Natural killer cell (primary cell): ENCODE measurements at places on chromosomes 3 and 15.

DNA sequence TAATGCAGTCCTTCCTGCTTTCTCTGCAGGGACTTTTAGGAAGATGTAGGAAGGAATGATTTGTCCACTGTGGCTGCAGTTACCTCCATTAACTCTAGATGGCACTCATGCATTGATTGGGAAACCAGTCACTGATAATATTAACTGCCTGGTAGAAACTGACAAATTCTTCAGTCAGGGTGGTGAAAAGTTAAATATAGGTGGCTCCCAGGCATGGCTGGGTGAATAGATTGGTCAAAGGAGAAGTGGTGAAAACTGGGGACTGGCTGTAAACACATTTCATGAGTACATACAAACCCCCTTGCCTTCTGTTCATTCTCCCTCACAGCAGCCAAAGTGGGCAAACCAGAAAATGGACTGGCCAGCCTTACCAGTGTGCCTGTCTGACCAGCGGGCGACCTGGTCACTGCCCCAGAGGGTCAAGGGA, 333.4 kb downstream of the THSD4 start:
- H3K36me3 ChIP-seq = no peaks in the 10 kb centered on the region
- no peaks in the 10 kb centered on the region for H3K4me1 ChIP-seq
- no peaks in the 10 kb centered on the region for H3K27me3 ChIP-seq
- no peak overlapping the region for H3K4me3 ChIP-seq

DNA sequence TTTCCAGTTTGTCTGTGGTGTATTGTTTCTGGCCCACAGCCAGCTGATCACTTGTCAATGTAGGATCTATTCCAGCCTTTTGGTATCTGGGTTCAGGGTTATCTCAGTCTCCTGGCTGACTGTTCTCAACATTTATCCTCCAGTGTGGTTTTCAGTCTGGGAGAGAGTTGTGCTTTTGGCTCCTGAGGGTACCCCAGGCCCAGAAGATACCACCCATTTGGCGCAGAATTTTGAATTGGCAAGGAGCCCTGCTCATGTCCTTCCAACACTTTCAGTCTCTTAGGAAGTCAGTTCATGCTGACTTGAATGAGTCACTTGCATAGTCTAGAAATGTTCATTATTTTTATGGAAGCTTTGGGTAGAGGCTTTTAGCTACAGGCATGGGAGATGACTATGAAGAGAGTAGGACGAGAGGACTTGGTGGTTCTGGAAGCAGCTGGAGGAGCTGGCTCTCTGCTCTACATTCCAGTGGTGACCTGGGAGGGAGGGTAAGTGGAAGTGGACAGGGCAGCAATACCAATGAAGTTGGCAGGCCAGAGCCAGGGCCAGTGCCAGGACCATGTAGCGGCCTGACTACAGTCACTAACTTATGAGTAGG, 7.2 kb downstream of the POLR2H start:
- DNase-seq = no peak
- H3K27me3 ChIP-seq = no peaks in the 10 kb centered on the region

DNA sequence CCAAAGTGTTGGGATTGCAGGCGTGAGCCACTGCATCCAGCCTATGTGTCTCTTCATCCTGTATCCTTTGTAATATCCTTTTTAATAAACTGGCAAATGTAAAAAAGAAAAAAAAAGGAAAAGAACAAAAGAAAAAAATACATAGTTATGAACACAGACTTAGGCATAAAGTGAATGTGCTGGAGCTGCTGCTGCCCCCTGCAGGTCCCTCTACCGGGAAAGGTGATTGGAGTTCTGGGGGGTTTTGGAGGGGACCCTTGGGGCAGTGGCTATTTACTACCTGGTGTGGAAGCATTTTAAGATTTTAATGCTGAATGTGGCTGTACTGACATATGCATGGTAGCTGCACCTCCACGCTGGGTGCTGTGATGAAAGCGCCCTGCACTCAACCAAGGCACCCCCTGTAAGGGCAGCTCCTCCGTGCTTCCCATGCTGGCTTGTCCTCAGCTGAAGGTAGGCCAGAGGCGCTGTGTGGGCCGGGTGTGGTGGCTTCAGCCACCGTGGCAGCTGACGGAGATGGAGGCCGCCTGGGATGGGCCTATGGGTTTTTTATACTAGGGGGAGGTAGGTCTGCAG, 49.9 kb downstream of the RPLP1 start:
- H3K27ac ChIP-seq = no peak overlapping the region
- H3K4me3 ChIP-seq = no peak overlapping the region
- H3K27me3 ChIP-seq = no peaks in the 10 kb centered on the region

DNA sequence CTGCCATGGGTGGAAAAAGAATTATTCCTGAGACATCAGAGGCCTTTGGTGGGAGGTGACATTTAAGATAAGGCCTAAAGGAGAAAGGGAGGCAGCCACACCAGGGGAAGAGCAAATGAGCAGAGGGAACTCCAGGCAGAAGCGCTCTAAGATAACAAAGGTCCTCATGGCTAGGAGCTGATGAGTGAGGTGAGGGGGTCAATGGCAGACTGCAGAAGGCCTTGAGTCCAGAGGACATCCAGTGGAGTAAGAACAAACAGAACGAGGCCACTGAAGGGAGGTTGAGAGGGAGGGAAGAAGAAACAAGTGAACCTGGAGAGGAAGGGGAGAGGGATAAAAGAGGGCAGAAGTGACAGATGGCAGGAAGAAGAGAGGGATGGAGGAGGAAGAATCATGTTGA, 97.3 kb downstream of the CTNNB1 start:
- no peaks in the 10 kb centered on the region for H3K36me3 ChIP-seq
- DNase-seq = no peak
- H3K4me1 ChIP-seq = no peaks in the 10 kb centered on the region
- no peaks in the 10 kb centered on the region for H3K27me3 ChIP-seq

GRCh38 chr3:44074181-44074580, 167.5 kb upstream of the TOPAZ1 start:
- no peak overlapping the region for H3K4me3 ChIP-seq
- no peaks in the 10 kb centered on the region for H3K36me3 ChIP-seq
- no peak for DNase-seq
- no peaks in the 10 kb centered on the region for H3K27me3 ChIP-seq
- H3K27ac ChIP-seq = no peak overlapping the region

- H3K36me3 ChIP-seq = no peaks in the 10 kb centered on the region
- no peak overlapping the region for H3K4me3 ChIP-seq
- peaks cover 53% of the 10 kb centered on the region for H3K4me1 ChIP-seq
- H3K27ac ChIP-seq = no peak overlapping the region
- DNase-seq = no peak
- peaks cover 3% of the 10 kb centered on the region for H3K27me3 ChIP-seq
Measured at GRCh38 chr15:69663982-69664381, 211.4 kb downstream of the RPLP1 start.

GRCh38 chr3:194061421-194062030, 74.4 kb upstream of the HES1 start:
- peaks cover 5% of the 10 kb centered on the region for H3K27me3 ChIP-seq
- no peak overlapping the region for H3K27ac ChIP-seq
- no peak overlapping the region for H3K4me3 ChIP-seq
- no peaks in the 10 kb centered on the region for H3K4me1 ChIP-seq
- H3K36me3 ChIP-seq = no peaks in the 10 kb centered on the region

GRCh38 chr3:26505399-26505798, 117.2 kb upstream of the LRRC3B start:
- no peak overlapping the region for H3K27ac ChIP-seq
- no peak for DNase-seq
- H3K4me1 ChIP-seq = no peaks in the 10 kb centered on the region
- no peaks in the 10 kb centered on the region for H3K27me3 ChIP-seq
- no peaks in the 10 kb centered on the region for H3K36me3 ChIP-seq

DNA sequence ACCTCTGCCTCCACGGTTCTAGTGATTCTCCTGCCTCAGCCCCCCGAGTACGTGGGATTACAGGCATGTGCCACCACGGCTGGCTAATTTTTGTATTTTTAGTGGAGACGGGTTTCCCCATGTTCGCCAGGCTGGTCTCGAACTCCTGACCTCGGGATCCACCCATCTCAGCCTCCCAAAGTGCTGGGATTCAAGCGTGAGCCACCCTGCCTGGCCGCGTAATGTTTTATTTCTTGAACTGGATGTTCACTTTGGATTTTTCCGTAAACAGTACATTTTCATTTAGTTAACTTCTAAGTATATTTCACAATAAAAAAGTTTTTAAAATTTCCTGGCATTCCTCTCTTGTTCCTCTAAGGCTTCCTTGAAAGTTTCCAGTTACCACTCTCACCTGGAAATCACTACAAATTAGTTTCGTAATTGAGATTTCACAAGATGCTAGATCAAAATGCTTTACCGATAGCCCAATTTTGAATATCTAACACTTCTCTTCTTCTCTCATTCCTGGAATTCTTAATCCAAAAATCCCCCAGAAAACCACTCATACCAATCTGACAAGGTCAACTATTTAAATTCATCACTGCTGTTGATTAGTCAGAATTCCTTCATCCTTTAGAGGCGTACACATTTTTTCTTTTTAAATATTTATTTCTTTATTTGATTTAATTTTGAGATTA, 44.7 kb upstream of the INO80 start:
- no peak for DNase-seq
- H3K4me1 ChIP-seq = no peaks in the 10 kb centered on the region
- H3K27me3 ChIP-seq = no peaks in the 10 kb centered on the region
- no peak overlapping the region for H3K27ac ChIP-seq

- H3K27ac ChIP-seq = no peak overlapping the region
- no peak overlapping the region for H3K4me3 ChIP-seq
- no peaks in the 10 kb centered on the region for H3K36me3 ChIP-seq
- no peaks in the 10 kb centered on the region for H3K4me1 ChIP-seq
Measured at GRCh38 chr3:116958291-116958690, 248.7 kb downstream of the TUSC7 start.

- no peaks in the 10 kb centered on the region for H3K36me3 ChIP-seq
- H3K4me3 ChIP-seq = no peak overlapping the region
- DNase-seq = no peak
- H3K27ac ChIP-seq = no peak overlapping the region
Measured at GRCh38 chr3:113232342-113232741, 21.0 kb downstream of the BOC start.

GRCh38 chr3:45055411-45056143, 29.5 kb downstream of the CLEC3B start:
- DNase-seq = peak; percentile 37
- no peaks in the 10 kb centered on the region for H3K4me1 ChIP-seq
- no peaks in the 10 kb centered on the region for H3K27me3 ChIP-seq
- no peaks in the 10 kb centered on the region for H3K36me3 ChIP-seq
- no peak overlapping the region for H3K4me3 ChIP-seq

- H3K27me3 ChIP-seq = no peaks in the 10 kb centered on the region
- no peak overlapping the region for H3K27ac ChIP-seq
- H3K4me1 ChIP-seq = peaks cover 22% of the 10 kb centered on the region
- no peak for DNase-seq
- no peak overlapping the region for H3K4me3 ChIP-seq
Measured at GRCh38 chr3:71498543-71498942, 85.0 kb downstream of the FOXP1 start.

- no peaks in the 10 kb centered on the region for H3K4me1 ChIP-seq
- no peak overlapping the region for H3K27ac ChIP-seq
- H3K36me3 ChIP-seq = peaks cover 1% of the 10 kb centered on the region
- H3K4me3 ChIP-seq = no peak overlapping the region
- DNase-seq = no peak
Measured at GRCh38 chr15:92142242-92143232, 251.1 kb upstream of the ST8SIA2 start.

GRCh38 chr15:23570486-23570885, 5.0 kb downstream of the MKRN3 start:
- H3K27me3 ChIP-seq = no peaks in the 10 kb centered on the region
- no peak overlapping the region for H3K27ac ChIP-seq
- H3K4me3 ChIP-seq = no peak overlapping the region
- no peaks in the 10 kb centered on the region for H3K36me3 ChIP-seq
- no peaks in the 10 kb centered on the region for H3K4me1 ChIP-seq

DNA sequence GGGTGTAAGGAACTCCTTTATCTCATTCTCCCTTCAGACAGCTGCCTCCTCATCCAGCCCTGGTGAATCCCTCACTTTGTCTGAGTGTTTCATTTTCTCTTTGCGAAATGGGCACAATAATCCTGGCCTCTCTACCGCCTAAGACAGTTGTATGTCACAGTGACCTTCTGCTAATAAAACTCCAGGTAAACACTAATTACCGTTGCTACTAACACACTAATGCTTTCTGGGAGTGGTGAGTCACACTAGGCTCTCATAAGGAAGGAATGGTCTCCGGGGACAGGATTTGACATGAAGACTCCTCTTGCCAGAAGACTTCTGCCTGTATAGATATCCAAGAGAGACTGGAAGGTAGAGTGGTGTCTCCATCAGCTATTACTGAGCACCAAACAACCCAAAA, 71.7 kb upstream of the SNRK start:
- H3K4me1 ChIP-seq = no peaks in the 10 kb centered on the region
- no peak overlapping the region for H3K27ac ChIP-seq
- no peak for DNase-seq
- no peaks in the 10 kb centered on the region for H3K36me3 ChIP-seq
- no peak overlapping the region for H3K4me3 ChIP-seq
- no peaks in the 10 kb centered on the region for H3K27me3 ChIP-seq

GRCh38 chr3:140408252-140408651, 269.6 kb upstream of the TRIM42 start:
- H3K27me3 ChIP-seq = no peaks in the 10 kb centered on the region
- no peaks in the 10 kb centered on the region for H3K36me3 ChIP-seq
- no peaks in the 10 kb centered on the region for H3K4me1 ChIP-seq
- H3K27ac ChIP-seq = no peak overlapping the region
- no peak overlapping the region for H3K4me3 ChIP-seq

DNA sequence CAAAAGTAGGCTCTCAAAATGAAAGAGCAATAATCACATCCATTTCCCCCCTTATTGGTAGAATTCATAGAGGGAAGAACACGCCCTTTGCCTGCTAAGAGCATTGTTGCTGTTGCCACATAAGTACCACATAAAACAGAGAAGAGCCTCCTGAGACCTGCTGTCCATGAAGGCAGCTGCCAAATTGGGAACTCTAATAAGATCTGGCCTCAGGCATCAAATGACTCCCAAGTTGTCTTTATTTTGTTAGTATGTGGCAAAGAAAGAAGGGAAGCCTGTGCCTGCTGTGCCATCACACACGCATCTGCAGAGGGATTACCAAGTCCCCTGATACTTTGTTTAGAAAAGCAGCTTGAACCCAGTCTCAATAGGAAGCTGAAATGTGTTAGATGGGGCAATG, 23.9 kb downstream of the VGLL3 start:
- no peaks in the 10 kb centered on the region for H3K4me1 ChIP-seq
- H3K27ac ChIP-seq = no peak overlapping the region
- no peaks in the 10 kb centered on the region for H3K36me3 ChIP-seq

DNA sequence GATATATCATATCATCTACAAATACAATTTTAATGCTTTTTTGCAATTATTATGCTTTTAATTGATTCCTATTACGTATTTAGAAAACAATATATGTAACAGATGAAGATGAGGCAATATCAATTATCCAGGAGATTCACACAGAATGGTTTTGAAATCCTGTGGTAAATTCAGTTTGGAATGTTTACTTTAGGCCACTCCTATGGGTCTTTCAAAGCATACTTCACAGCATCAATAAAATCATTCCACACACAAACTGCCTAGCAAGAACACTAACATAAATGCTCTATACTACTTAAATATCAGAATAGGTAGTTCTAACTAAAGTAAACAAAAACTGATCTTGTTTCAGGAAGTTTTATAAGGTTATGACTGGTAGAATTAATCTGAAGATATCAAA, 90.5 kb downstream of the FAM227B start:
- peaks cover 2% of the 10 kb centered on the region for H3K27me3 ChIP-seq
- no peak overlapping the region for H3K27ac ChIP-seq
- H3K4me1 ChIP-seq = no peaks in the 10 kb centered on the region
- no peak for DNase-seq

- no peak for DNase-seq
- H3K4me1 ChIP-seq = no peaks in the 10 kb centered on the region
- H3K4me3 ChIP-seq = no peak overlapping the region
- no peaks in the 10 kb centered on the region for H3K36me3 ChIP-seq
- no peaks in the 10 kb centered on the region for H3K27me3 ChIP-seq
- no peak overlapping the region for H3K27ac ChIP-seq
Measured at GRCh38 chr3:116808725-116809124, 99.1 kb downstream of the TUSC7 start.
